ENCODE measurements at places on chromosomes 1 and 21.

DNA sequence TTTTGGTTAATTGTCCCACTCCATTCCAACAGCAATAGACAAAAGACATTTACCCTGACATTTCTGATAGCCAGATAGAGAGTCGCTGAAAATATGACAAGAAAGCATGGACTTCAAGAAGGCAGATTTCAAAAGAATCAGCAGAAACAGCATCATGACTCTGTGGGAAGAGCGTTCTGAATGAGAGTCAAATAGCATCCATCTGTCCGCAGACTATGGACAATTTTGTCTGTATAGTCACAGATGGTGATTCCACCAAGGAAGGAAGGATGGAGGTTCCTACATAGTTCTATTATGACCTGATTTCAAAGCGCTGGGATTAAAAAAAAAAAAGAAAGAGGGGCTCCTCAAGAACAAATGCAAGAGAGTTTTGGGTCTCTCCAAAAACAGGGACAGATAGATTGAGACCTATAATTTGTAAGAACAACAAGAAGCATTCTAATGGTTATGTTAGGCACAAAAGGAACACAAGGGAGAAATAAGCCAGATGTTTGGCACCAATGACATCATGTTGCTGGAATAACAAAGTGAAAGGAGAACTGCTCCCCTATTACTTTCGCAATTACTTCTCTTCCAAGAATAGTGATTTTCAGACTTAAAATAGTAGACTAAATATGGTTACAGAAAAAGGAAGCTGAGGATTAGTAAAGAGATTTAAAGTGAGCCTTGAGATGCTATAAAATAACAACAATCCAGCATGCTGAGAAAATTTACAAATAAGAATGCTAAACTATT lies 28.5 kb downstream of the NIBAN1 start:
- no peak for DNase-seq

- no peak for DNase-seq
Observed at GRCh38 chr1:156483397-156483796, 17.2 kb downstream of the MEF2D start.

- DNase-seq = no peak
Observed at GRCh38 chr21:20998456-20998789, 214 bp downstream of the NCAM2 start.

DNA sequence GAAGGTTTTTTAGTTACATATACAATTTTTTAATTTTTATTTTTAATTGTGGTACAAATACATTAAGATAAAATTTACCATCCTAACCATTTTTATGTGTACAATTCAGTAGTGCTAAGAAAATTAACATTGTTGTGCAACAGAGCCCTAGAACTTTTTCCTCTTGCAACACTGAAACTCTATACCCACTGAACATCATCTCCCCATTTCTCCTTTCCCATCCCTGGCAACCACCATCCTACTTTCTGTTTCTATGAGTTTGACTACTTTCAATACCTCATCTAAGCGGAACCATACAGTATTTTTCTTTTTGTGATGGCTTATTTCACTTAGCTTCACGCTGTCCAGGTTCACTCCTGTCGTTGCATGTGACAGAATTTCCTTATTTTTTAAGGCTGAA lies 54.1 kb downstream of the PALMD start:
- DNase-seq = no peak

DNA sequence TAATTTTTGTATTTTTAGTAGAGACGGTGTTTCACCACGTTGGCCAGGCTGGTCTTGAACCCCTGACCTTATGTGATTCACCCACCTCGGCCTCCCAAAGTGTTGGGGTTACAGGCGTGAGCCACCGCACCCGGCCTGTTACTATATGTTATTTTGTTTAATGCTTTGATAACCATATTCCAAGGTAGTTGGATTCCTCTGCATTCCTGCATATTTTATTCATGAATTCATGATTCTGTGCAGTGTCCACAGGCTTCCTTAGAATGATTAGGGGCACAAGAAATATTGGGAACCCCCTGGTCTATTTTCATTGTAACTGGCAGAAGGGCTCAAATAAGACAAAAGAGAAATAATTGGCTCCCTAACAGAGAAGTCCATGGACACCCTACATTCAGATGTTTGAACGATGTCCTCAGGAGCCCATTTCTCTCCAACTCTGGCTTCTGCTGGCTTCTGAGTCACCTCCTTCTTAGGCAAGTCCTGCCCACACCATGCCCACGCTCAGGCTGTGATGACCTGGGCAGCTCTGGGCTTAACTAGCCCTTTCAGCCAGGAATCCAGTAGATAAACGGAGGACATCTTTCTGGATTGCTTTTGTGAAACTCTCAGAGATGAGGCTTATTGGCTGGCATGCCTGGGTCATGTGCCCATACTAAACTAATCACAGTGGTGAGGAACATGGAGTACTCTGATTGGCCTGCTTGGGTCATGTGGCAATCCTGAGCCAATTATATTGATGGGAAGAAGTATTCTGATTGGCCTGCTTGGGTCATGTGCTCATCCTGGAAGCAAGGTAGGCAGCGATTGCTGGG lies 32.6 kb downstream of the TNFRSF8 start:
- DNase-seq = no peak
